ENCODE measurements at places on chromosomes 6 and 20.

DNA sequence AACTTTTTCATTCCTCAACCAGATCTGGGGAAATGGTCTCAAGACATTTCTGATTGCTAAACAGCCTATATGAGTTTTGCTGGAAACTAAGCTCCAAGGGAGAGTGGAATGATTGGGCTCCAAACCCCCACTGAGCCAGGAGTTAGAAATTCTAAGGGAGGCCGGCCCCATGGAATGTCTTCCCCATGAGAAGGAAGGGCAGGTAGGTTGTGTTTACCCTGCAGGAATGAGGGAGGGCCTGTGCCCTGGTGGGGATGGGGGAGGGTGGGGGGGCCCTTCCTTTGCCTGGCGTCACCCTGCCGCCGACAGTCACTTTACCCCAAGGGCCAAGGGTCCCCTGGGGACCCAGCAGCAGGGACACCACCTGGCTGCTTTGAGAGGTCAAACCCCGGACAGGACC, 298.9 kb downstream of the TFAP2C start:
- no peak for DNase-seq

DNA sequence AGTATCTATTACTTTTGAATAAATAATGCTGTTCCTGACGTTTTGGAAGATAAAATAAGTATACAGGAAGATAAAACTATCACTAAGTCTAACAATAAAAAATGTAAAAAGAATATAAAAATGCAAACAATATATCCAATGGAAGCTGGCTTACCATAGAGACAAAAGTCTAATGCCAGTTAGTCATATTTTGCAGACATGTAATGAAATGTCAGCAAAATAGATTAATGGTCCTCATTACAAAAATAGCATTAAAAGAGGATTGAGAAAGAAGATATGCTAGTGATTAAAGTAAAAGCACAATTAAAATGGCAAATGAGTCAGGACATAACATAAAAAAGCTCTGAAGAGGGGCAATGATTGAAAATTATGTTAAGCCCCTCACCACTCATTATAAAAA, 265.0 kb downstream of the MMUT start:
- DNase-seq: no peak

GRCh38 chr6:132400555-132400882, 756 bp downstream of the MOXD1 start:
- DNase-seq: no peak

DNA sequence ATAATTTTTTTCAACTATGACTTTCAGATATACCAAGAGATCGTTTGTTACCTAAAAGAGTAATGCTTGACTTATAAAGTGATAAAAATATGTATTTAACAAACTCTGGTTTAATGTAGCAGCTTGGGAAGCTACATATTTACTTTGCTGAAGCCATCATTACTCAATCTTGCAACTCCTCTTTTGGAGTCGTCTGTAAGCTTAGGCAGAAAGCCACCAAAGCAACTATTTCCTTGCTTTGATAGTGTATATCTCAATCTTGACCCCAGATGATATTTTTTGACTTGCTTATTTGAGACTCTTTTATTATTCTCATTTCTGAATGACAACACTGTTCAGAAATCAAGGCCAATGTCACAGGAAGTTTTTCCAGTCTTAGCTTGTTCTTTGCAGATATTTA, 183.0 kb downstream of the SAMD5 start:
- DNase-seq: no peak

- no peak for DNase-seq
Observed at GRCh38 chr6:26033941-26034354, 53.3 kb upstream of the HFE start.

DNA sequence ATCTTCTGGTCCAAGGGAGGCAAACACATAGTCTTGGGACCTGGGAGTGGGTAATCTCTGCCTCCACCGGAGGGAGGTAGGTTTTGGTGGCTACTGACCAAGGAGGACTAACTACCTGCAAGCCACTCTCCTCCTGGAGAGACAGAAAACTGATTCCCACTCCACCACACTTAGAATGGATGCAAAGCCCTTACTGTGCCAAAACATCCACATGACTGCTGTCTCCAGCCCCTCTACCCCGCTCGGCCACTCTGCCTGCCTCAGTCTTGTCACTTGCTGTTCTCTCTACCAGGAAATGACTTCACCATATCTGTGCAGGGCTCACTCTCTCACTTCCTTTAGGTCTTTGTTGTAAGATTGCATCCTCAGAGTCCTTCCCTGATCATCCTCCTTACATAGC, 129.5 kb upstream of the ARG1 start:
- peak; percentile 14 for DNase-seq

GRCh38 chr20:11918391-11918845, 725 bp downstream of the BTBD3 start:
- no peak for DNase-seq

- no peak for DNase-seq
Observed at GRCh38 chr6:8337147-8337546, 98.2 kb downstream of the SLC35B3 start.

DNA sequence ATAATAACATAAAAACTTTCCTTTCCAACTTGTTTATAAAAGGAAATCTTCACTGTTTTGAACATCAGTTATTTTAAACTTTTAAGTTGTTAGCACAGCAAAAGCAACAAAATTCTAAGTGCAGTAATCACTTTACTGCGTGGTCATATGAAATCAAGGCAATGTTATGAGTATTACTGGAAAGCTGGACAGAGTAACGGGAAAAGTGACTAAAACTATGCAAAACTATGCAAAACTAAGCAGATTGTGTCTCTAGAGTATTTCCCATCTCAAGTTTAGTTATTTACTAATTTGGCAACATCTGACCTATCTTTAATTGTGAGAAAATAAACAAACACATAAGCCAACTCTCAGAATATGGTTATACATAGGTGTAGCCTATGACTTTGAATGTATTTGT, 10.9 kb upstream of the ANKEF1 start:
- DNase-seq: no peak

DNA sequence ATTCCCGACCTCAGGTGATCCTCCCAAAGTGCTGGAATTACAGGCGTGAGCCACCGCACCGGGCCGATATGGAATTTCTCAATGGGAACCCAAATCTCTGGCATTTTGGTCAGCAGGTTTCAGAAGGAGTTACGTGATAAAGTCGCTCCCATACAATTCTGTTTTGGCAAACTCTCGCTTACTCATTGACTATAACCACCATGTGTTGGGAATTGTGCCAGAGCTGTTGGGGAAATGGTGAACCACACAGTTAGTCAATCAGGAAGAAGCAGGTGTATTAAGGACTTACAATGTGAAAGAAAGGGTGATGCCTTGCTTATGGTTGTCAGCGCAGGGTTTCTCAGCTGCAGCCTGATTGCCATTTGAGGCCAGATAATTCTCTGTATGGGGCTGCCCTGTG, 410.5 kb downstream of the QKI start:
- no peak for DNase-seq

- DNase-seq: no peak
Observed at GRCh38 chr6:22765015-22765414, 195.6 kb downstream of the HDGFL1 start.

All from stimulated activated CD4-positive, alpha-beta T cell treated with anti-CD3 and anti-CD28 coated beads, Interleukin-1b, Interleukin-23, amount 100 ng/mL, for 4 hours (primary cell).